ENCODE measurements at places on chromosomes 6 and 20.
A peak's percentile ranks its signal among the peaks of the same experiment; 100 is the strongest.

GRCh38 chr6:12598919-12599318, 117.6 kb upstream of the PHACTR1 start:
- DNase-seq = no peak

DNA sequence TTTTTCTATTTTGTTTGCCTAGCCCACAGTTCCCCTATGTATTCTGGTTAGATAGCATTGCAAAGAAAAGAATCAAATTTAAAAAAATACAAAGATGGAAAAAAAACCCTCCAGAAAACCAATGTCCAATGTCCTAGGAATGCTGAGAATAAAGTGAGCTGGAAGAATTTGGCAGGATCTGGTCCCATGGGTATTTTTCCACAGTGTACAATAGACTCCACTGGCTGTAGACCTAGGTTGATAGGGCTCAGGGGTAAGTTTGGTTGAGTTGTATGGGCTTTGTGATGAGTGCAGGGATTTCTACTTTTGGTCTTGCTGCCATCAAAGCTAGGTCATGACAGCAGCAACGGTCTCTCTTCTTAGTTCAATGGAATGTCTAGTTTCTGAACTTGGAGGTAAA, 41.5 kb downstream of the SLC22A2 start:
- no peak for DNase-seq

DNA sequence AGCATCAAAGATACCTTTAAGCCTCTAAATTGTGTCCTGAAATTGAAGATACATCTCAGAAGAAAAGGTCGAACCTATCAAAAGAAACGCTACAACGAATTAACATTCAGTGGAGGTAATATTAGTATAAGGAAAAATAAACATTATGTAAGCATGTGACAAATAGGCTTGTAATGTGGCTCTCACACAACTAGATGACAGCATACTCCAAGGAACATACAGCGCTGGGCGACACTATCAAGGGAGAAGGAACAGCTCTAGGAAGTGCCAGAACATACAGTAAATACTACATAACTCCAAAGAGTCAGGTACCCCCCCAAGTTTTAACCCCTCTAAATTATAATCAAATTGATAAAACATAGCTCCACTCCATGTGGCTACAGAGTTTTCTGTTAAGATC, 103.5 kb downstream of the LAMP5 start:
- no peak for DNase-seq

GRCh38 chr6:95117236-95117635, 460.1 kb upstream of the MANEA start:
- no peak for DNase-seq

DNA sequence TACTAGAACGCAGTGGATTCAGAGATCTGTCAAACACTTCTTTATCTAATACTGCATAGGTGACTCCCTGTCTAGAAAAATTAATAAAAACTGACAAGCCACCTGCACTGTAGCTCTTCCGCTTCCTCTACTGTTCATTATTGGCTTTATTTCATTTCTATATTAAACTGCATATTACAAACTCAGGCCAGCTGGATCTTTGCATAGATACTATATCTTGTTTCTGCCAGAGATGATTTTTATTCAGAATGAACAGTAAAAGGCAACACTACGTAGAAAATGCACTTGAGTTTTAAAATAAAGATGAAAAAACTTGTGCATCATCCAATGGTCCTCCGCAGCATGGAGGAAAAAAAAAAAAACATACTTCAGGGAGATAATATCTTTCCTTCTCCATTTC, 508.3 kb downstream of the PRKN start:
- DNase-seq = no peak

DNA sequence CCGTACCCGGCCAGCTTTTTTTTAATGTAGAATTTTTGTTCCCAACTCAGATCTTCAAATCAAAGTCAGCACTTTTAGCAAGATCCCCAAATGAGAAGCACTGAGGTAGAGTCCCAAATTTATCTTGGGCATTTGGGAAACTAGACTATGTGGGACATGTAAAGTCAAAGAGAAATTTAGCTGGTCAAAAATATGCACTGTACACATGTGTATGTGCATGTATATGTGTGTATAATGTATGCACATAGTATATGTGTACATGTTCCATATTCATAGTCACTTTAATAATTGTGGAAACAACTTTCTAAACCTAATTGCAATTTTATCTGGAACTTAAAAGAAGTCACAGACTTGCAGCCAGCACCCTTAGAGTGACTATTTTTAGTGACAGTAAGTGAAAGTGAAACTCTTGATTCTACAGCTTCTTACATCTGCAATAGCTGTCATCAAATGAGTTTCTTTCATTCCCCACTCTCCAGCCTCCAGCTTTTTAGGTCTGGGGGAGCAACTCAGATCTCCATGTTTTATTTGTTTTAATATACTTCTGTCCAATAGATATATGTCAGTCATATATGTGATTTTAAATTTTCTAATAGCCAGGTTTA, 53.6 kb downstream of the CDC40 start:
- no peak for DNase-seq

DNA sequence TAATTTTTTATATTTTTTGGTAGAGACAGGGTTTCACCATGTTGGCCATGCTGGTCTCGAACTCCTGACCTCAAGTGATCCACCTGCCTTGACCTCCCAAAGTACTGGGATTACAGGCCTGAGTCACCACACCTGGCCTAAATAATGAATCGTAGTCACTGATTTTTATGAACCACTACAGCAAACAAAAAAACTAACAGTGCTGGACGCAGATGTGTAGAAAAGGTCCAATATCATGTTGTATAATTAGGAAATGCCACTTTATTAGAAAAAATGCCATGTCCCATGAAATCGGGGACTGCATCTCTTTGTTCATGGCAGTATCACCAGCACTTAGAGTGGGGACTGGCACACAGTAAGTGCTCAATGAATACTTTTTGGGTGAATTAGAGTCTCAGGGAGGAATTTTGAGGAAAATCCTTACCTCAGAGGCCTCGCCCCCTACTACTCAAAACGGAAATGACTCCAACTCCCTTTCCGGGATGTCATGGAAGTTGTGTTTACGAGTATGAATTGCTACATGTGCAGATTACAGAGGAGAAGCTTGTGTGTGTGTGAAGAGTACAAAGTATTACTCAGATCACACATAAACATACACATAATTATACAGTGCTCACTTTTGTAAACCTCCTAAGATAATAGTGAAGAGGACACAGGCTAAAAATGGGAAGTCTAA, 43.6 kb upstream of the FAM50B start:
- DNase-seq = no peak

- DNase-seq = no peak
These were observed 27.2 kb downstream of the DIDO1 start for GRCh38 chr20:62898970-62899632.

DNA sequence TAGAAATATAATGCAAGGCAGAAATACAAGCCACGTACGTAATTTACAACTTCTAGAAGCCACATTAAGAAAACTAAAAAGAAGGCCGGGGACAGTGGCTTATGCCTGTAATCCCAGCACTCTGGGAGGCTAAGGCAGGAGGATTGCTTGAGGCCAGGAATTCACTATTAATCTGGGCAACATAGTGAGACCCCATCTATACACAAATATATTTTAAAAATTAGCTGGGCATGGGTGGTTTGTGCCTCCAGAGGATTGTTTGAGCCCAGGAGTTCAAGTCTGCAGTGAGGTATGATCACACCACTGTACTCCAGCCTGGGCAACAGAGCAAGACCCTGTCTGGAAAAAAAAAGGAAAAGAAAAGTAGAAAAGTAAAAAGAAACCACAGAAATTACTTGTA, 12.3 kb downstream of the MPC1 start:
- DNase-seq = no peak

- DNase-seq = no peak
These were observed 55.9 kb downstream of the STXBP5 start for GRCh38 chr6:147260091-147260490.

GRCh38 chr6:125066140-125066539, 87.4 kb upstream of the TPD52L1 start:
- DNase-seq = no peak

GRCh38 chr6:147244832-147245231, 40.6 kb downstream of the STXBP5 start:
- DNase-seq = no peak

- DNase-seq = peak; percentile 42
These were observed 2.6 kb downstream of the TFEB start for GRCh38 chr6:41732591-41733359.

GRCh38 chr6:166757232-166758135, 130.4 kb upstream of the RPS6KA2 start:
- no peak for DNase-seq

GRCh38 chr20:63475209-63475608, 2.8 kb upstream of the KCNQ2 start:
- DNase-seq = no peak

- DNase-seq = no peak
These were observed 552.1 kb downstream of the PKHD1 start for GRCh38 chr6:51535327-51535726.

DNA sequence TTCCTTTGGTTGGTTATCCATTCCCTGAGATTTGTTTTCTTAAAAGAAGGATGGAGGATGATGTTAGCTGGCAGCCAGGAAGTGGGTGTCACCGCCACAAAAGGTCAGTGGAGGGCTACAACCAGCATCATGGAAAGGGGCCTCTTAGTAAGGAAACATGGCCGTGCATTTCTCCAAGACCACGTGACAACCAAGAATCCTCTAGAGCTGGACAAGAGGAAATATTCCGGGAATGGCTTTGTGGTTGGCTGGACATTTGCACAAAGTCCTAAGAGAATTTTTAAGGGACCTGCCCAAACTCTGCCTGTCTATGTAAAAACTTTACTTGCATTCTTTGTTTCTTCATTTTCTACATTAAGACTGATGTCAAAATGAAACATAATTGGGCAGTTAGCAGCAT, 399.9 kb upstream of the MARCKS start:
- no peak for DNase-seq

DNA sequence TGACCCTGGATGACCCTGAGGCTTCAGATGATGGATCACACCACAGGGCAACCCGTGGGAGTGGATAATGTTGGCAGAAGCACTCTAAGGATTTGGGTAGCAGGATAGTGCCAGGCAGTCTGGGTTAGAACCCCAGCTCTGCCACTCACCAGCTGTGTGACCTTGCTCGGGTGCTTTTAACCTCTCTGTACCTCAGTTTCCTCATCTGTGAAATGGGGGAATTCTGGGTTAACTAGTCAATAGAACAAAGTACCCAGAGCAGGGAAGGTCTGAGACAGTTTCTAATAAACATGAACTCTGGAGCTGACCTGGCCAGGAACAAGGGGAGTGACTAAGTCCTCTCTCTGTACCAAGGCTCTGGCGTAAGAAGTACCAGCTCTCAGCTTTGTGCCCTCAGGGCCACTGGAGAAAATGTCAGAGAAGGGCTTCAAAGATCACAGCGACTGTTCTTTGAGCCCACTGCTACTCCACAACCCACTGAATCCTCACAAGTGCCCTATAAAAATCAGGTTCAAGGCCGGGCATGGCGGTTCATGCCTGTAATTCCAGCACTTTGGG, 14.7 kb upstream of the NOL4L start:
- DNase-seq = no peak

- DNase-seq = no peak
These were observed 75.6 kb downstream of the PRND start for GRCh38 chr20:4797275-4797674.

DNA sequence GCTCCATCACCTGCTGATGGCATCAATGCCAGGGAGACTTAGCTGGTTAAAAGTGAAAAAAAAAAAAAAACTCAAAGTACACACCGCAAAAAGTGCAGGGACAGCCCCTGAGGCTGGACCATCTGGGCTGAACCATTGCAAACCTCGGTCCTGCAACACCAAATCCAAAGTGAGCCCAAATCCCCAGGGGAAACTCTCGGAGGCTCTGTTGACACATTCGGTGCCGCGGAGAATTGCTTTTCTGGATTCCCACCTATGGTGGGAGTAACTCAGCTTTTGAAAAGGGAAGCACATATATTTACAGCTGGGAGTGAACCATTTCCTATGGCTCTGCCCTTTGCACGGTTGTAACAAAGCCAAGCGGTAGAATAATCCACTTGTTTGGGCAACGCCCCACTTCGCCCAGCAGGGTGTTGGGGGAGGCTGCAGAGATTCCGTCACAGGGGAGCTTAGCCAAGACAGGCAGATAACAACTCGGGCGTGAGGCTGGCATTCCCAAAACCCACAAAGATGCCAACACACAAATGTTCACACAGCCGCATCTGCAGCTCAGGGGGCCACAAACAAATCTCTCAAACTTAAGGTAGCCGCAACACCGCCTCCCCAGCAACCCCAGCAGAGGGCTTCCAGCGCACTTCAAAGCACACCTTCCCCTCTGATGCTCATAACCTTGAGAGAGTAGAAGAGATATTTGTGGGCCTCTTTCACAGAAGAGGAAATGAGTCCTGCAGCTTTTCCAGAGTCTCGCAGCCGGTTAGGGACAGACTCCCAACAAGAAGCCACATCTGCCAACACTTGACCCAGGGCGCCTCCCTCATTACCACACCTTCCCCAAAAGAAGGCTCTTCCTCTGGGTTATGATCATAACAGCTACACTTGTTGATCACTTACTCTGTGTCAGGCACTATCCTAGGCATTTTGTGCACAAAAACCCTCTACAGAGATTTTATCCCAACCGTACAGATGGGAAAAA, 11.4 kb downstream of the ZC3H12D start:
- no peak for DNase-seq

DNA sequence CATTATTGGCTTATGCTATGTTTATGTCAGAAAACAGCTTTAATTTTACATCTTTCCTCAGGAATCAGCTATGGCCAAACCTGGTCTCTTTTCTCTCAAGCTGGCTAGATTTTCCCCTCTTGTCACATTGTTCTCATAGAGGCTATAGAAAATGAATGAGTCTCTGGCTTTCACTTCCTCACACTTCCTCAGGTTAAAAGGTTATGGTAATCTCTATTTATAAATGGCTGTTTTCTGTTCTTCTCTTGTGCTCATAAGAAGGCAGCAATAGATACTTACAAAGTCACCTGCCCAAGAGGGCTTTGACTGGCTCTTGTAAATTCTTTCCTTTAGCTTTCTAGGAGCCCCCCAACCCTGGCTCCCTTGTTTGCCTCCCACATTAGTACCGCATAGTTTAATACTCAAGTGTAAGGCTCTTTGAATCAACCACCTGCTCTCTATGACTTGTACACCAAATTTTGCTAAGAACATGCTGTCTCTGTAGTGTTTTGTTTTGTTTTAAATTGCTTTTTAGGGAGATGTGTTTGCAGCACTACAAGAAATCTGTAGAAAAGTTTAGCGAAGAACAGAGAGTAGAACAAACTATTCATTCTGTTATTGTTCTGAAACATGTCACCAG, 897.4 kb upstream of the CITED2 start:
- no peak for DNase-seq

- no peak for DNase-seq
These were observed 6.9 kb upstream of the MANBAL start for GRCh38 chr20:37282556-37282955.

- peak; percentile 38 for DNase-seq
These were observed 18.6 kb downstream of the TREML2 start for GRCh38 chr6:41182069-41183034.

DNA sequence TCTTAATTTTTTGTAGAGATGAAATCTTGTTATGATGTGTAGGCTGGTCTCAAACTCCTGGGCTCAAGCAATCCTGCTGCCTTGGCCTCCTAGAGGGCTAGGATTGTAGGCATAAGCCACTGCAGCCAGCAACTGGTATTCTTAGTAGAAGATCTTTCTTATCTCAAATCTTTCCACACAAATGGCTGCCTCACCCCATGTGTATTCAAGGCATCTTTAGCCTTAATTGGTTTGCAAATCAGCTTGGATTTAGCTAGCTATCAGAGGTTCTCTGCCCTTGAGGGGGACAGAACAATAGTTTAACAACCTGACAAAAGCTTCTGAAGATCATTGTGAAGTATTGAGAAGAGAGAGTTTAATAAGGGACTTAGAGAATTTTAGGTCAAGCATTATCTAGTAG, 17.9 kb upstream of the ABRACL start:
- DNase-seq = no peak

GRCh38 chr6:23890543-23891227, 235.3 kb upstream of the NRSN1 start:
- DNase-seq = no peak

Data from activated CD4-positive, alpha-beta T cell treated with anti-CD3 and anti-CD28 coated beads, Interleukin-2, amount 50 U/mL, for 4 hours (primary cell).